ENCODE measurements at places on chromosomes 2 and 18.

DNA sequence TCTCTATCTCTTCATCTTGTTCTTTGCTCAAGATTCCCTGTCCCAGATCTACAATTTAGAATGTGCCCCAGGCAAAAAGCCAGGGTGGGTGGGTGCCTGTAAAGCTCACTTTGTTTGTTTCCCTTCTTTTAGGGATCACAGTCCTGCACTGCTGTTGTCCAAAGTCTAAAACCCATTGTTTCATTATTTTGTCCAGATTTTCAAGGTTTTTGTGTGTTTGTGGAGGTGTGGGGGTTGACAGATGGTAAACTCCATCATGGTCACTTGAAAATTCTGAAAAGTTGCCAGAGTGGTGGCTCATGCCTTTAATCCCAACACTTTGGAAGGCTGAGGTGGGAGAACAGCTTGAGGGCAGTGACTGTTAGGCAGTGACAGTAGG, 41.5 kb downstream of the YES1 start:
- no peak for DNase-seq

GRCh38 chr18:62784966-62785413, 69.6 kb downstream of the PHLPP1 start:
- no peak for DNase-seq

DNA sequence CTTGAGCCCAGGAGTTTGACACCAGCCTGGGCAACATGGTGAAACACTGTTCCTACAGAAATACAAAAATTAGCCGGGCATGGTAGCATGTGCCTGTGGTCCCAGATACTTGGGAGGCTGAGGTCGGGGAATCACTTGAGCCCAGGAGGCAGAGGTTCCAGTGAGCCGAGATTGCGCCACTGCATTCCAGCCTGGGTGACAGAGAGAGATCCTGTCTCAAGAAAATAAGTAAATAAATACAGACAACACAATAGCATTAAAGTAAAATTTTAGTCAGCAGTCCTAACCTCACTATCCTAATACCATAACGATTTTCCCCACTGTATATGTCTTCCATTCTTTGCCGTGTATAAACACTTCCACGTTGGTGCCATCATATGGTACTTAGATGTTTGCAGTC, 83.0 kb upstream of the MBOAT2 start:
- no peak for DNase-seq

- DNase-seq: no peak
Observed at GRCh38 chr2:218027426-218028188, 24.8 kb upstream of the TNS1 start.

GRCh38 chr18:31050635-31051034, 8.1 kb upstream of the DSC3 start:
- no peak for DNase-seq

- DNase-seq: no peak
Observed at GRCh38 chr2:187879491-187879890, 325.3 kb upstream of the TFPI start.

DNA sequence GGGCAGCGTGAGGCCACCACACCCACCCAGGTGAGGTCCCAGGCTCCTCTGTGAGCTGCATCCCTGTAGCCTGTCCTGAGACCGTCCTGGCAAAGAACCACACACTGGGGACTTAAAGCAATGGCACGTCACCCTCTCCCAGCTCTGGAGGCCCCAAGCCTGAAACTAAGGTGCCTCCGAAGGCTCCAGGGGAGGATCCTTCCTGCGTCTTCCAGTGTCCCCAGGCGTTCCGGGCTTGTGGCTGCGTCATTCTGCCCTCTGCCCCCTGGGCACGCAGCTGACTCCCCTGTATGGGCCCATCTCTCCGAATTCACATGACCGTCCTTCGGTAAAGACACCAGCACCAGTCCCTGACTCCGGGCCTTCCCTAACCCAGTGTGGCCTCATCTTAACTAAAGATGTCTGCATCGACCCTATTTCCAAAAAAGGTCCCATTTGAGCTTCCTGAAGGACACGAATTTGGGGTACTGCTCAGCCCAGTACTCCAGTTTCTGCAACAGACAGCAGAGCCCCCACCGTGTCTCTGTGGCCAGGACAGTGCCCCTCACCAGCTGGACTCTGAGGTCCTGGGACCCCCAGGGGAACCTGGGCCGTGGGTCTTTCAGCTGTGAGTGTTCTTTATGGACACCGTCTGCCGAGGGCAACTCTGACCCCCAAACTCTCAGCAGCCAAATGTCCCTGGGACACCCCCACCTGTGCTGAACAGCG, 75.2 kb upstream of the CTDP1 start:
- DNase-seq: no peak

GRCh38 chr18:50475538-50476193, 84.2 kb upstream of the MAPK4 start:
- no peak for DNase-seq
